ENCODE measurements at places on chromosomes 7 and 10. TPM values are rescaled to one million over a fixed set of nuclear protein-coding genes. Genes with fewer than 3 reads are reported as not detected.

DNA sequence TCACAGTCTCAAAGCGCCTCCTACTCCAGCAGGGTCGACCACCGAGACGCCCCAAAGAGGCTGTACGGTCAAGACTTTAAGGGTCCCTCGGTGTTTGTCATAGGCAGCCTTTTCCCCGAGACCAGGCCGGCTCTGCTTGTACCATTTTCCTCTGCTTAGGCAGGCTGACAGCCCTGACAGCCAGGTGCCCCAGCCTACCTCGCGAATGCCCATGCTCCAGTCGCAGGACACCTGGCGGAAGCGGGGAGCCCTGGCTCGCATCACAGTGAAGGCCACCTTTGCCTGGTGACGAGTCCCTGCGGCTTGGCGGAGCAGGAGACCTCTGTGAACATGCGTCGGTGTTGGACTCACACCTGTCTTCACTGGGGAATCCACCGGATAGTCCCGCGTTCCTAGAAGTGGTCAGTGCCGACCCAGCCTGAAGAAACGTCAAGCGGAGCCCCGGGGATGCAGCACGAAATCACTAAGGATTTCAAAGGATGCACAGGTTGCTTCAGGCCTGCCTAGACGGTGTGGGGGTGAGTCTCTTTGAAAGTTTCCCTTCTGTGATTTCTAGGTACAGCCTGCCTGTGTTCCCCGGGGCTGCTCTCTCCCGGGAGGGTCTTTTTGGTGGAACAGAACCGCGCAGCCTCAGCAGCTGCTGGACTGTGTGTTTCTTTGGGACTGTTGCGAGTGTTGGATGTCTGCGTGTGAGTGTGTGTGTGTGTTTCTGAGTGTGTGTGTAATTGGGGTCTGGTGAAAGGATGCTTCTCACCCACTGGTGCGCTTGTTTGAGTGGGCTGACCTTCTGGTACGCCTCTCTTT lies 30.5 kb upstream of the ZNF273 start:
- no peak for DNase-seq

The CUZD1 gene
- 1.6 TPM for polyA plus RNA-seq

DNA sequence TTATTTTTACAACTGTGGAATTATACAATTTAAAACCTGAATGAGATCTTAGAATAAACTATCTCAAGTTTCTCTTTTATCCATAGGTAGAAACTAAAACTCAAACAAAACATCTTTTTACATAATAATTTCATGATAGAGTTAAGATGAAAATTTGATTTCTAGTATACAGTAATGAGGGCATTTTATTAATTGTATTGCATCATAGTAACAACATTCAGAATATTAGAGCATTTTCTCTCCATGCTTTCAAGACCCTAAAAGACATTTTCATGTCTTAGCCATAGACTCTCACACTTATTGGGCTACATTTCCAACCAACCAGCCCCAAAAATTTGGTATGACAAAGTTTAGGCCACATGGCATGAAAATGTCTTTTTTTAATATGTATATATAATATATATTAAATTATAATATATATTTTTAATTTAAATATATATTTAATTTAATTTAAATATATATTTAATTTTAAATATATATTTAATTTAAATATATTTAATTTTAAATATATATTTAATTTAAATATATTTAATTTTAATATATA lies 195.7 kb upstream of the STEAP1 start:
- no peak for DNase-seq

- peak; percentile 64 for DNase-seq
Observed at GRCh38 chr7:128869138-128869943, 6.7 kb downstream of the ATP6V1F start.

The AKR1C8 gene
- not detected for polyA plus RNA-seq

The RSPH10B2 gene
- 0.22 TPM for polyA plus RNA-seq

- DNase-seq = no peak
Observed at GRCh38 chr7:92761391-92762097, 74.8 kb downstream of the CDK6 start.

The CALN1 gene
- polyA plus RNA-seq = 1.7 TPM

- DNase-seq = no peak
Observed at GRCh38 chr7:77258014-77258413, 58.4 kb upstream of the FGL2 start.

The SPOCK2 gene
- polyA plus RNA-seq = 1.9 TPM

Data from muscle of back (tissue), 13 donors.